Stimulated activated CD8-positive, alpha-beta memory T cell treated with anti-CD3 and anti-CD28 coated beads, Interleukin-4, amount 100 ng/mL, for 48 hours (primary cell): ENCODE measurements at places on chromosomes 12 and 14.
A peak's percentile ranks its signal among the peaks of the same experiment; 100 is the strongest.

DNA sequence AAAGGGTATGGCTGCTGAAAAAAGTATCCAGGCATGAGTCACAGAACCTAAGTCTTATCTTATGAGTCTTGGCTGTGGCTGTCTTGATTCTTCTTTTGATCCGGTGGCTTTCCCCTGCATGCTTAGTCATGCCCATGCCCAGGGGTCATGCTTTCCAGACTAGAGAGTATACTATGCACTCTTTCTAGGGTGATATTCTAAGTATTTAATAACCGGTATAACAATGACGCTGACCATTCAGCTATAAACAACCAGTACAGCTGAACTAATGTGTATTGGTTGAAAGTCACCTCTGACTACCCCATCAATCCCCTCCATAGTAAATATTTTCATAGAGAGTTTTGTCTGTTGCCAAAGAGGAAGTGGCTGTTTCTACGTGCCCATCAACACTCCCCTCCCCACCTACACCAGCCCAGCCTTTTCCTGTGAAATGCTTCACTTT, 34.7 kb upstream of the NRXN3 start:
- peak; percentile 26 for DNase-seq

DNA sequence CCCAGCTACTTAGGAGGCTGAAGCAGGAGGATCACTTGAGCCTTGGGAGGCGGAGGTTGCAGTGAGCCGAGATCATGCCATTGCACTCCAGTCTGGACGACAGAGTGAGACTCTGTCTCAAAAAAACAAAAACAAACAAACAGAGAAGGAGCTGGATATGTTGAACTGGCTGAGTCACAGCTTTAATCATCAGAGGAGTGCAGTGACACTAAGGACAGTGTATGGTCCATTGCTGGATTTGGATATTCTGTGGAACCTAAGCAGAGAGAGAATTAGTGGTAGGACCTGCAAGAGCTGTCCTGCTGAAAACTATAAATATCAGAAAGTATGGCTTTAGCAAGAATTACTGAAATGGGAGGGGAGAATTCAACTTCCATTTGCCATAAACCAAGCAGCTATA, 163.0 kb upstream of the PELI2 start:
- DNase-seq = no peak

GRCh38 chr12:113214895-113215400, 6.3 kb upstream of the TPCN1 start:
- DNase-seq = no peak

- no peak for DNase-seq
These were observed 63.4 kb downstream of the BEGAIN start for GRCh38 chr14:100523843-100524169.

DNA sequence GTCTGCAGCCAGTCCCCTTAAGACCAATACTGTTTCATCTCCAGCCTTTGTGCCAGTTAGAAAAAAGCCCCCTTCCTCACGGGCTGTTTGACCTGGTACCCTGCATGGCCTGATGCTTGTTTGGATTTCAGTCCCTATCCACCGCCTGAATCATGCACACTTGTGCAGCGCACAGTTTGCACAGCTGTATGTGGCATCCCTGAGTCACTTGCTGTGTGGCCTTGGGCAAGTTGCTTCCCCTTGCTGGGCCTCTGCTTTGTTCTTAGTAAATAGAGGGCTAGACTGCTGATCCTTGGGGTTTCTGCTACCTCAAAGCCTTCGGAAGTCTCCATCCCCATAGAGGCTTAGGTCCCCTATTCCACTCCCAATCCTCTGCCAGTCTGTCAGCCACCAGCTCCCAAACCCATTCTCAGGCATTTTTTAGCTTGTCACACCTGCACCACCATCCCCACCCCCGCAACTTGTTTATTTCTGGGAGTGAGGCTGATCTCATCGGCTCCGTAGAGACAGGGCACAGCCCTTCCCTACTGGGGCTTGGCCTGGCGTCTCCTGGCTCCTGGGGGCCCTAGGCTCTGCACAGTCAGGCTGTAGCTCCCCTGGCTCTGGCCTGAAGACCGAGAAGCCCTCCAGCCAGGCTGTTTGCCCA, 8.8 kb downstream of the KRT80 start:
- DNase-seq = no peak

- DNase-seq = peak; percentile 34
These were observed at the start of gene WNT1 for GRCh38 chr12:48978291-48978740. TSS of gene WNT1 (plus strand) at chr12:48978322. CDS start at chr12:48978651, 329 bp downstream.

DNA sequence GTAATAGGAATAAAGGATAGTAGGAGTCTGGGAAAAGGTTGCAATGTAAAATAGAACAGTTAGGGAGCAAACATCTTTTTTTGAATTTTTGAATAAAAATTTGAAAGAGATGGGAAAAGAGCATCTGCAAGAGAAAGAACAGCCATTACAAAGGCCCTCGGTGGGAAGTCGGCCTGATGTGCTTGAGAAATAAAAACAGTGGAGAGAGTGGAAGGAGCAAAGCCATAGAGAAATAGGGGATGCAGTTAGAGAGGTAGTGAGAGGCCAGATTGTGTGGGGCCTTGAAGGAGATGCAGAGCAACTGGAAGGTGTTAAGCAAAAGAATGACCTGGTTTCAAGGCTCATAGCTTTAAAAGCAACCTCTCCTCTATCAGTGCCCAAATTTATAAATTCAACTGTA, 409.8 kb downstream of the RERGL start:
- no peak for DNase-seq

DNA sequence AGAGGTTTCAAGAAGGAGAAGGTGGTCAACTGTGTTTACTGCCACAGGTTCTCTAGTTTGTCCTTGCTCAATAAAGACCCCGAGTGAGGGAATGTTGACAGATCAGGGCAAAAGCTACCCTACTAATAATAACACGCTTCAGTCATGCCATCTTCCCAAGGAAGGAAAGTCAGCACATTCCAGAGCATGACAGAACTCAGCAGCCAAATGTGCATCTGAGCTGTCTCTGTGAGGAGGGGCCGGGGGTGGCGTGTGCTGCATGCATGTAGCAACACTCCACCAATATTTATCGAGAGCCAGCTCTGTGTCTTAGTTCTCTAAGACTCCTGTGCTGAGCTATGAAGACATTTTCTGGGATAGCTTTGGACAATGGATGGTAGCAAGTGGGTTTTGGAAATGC, 260.4 kb downstream of the DPF3 start:
- DNase-seq = no peak

GRCh38 chr14:54102530-54102929, 145.9 kb upstream of the BMP4 start:
- DNase-seq = no peak

DNA sequence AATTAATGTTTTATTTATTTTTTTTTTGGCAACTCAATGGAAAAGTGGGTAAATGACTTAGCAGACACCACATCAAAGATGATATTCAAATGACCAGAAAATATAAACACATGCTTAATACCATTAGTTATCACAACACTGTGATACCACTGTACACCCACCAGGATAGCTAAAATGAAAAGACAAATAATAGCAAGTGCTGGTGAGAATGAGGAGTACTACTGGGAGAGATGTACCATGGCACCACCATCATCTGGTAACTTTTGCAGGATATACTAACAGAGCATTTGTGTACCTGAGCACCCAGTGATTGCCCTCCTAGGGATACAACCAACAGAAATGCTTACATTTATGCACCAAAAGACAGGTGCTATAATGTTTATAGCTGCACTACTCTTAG, 21.9 kb downstream of the TRIM9 start:
- DNase-seq = no peak

DNA sequence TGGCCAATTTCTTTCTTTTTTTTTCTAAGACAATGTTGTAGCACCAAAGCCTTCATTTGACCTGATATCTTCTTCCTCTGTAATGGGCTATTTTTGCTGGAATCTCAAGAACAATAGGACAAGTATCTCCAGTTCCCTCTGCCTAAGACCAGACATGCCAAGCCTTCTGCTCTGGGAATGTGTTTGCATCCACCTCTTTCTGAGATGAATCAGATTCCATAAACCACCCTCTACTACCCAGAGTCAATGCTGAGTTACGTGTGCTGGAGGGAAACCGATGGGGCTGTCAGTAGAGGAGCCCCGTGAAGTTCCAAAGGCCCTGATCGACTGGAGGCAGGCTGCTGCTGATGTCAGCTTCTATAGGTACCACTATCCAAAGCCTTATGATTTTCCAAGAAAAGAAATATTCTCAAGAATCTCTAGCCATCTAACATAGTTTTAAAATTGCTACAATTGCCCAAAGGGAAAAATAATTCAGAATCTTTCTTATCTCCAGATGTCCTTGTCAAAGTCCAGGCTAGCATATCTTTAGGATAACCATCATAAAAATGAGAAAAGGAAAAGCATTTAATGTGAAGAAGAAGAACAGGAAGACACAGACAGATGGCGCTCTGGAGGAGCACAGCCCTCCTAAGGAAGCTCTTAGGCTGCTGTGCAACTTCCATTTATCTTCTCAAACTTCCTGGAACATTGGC, 101.9 kb downstream of the SLC8A3 start:
- no peak for DNase-seq

DNA sequence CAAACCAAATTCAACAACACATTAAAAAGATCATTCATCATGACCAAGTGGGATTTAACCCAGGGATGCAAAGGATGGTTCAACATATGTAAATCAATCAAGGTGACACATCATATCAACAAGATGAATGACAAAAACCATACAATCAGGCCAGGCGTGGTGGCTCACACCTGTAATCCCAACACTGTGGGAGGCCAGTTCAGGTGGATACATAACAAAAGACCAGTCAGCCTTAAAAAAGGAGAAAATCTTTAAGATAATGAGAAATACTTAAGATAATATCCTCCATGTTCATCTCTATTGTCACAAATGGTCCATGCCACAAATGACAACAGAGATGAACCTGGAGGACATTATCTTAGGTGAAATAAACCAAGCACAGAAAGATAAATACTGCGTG, 12.4 kb downstream of the L2HGDH start:
- DNase-seq = no peak

DNA sequence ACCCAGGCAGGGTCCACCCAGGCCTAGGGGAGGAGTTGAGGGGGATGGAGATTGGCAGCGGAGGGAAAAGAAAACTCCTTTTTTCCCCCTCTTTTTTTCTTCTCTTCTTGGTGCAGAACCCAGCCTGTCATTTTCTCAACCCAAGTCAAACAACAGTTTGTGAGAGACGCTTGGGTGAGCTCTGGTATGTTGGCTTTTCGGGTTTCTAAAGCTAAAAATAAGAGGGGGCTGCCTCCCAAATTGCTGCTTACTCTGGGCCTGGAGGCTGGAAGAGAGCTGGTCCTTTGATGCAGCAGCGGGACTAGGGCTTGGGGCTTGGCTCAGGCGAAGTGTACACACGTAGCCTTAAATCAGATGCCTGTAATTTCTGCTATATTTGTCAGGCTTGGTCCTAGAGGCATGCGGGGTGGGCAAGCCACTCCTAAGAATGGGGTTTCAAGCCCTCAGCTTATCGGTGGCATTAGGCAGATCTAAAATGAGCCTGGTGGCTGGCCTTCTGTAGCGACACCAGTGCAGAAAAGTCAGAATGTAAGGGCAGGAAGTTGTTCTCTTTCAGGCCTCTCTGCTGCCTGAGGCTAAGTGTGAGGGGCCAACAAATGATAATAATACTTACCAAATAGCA, 816 bp upstream of the SLC8A3 start:
- no peak for DNase-seq

DNA sequence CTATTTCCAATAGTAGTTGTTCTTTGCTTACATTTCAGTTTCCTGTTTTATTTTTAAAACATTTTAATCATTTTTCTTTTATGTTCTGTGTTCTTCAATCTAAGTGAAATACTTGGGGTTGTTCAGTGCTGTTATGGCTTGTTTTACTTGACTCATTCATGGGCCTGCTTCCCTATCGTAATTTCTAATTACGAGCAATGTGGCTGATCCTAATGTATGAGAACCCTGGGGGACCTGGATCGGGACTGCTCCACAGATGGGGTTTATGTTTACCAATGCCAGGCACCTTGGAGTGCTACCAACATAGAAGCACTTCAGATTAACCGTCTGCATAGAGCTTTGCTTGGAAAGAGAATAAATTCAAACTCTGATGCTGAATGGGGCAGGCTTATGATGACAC, 29.8 kb downstream of the TECPR2 start:
- no peak for DNase-seq

DNA sequence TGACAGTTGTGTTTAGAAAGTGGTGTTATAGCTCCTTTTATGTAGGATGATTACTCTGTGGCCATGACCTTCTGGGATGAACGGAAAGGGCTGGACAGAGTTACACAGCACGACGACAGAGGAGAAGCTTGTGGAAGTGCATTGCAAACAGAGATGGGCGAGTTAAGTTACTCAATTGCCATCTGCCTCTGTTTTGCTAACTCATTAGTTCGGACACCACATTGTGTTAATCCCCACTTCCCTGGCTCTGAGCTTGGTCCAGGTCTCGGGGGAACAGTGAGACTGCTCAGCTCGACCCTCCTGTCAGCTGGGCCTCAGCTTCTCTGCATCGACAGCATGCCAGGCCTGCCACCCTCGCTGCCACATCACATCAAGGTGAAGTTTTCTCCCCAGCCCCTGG, 408.0 kb downstream of the ZFP36L1 start:
- no peak for DNase-seq

DNA sequence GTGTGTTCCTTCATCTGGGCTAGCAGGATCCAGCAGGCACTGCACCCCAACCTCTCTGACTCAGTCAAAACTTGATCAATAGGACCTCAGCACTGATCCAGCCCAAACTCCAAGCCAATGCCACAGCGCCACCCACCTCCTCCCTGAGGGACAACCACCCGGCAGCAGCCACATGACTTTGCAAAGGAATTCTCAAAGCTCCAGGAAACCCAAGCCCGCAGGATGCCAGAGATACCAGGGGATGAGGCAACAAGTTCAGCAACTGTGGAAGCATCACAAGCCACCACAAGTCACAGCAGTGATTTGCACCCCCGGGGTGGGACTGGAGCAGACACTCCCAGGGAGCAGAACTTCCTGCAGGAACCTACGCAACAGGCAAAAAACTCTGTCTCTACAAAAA, 37.3 kb downstream of the ACTN1 start:
- no peak for DNase-seq

GRCh38 chr12:61531195-61531594, 729.0 kb upstream of the USP15 start:
- no peak for DNase-seq

DNA sequence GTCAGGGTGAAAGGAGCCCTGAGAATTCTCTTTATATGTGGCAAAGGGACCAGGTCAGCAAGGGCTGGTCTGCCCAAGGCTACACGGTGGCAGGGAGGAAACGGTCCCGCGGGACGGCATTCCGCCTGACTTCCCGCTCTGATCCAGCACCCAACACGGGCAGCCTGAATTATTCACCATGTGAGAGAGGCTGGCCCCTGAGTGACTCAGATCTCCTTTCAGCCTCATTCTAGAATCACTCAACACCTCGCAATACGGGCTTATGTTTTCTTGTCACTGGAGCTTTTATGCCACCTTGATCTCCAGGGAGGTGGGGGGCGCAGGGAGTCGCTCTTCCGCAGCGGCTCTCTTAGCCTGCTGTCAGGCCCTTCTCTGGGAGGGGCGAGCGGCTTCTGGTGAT, 8.5 kb downstream of the LRTM2 start:
- no peak for DNase-seq

DNA sequence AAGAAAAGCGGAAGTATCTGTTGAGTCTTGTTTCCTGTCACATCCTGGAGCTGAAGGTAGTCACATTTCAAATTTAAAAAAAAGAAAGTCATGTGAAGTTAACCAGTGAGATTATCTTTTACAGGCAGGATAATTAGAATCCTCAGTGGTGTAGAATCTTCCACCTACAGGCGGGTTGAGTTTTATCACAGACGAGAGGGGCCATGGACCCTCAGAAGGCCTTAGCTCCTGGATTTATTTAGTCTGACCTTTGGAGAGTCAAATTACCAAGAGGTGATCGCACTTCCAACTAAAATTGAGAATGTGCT, 13.0 kb upstream of the GNG2 start:
- DNase-seq = no peak
